Sciatic nerve (tissue), 2 donors: ENCODE measurements at places on chromosomes 3 and 15. TPM values are rescaled to one million over a fixed set of nuclear protein-coding genes. Genes with fewer than 3 reads are reported as not detected.

Gene NME9
- total RNA-seq: 1.3 TPM

Gene PLD1
- total RNA-seq: 36.8 TPM

Gene SLC9A9
- 16.0 TPM for total RNA-seq

Gene MKRN2
- total RNA-seq: 23.9 TPM

Gene SLC9C1
- total RNA-seq: 0.94 TPM

Gene GOLGA6L4
- 9.4 TPM for total RNA-seq
